ENCODE measurements at places on chromosomes 3 and 15. TPM values are rescaled to one million over a fixed set of nuclear protein-coding genes. Genes with fewer than 3 reads are reported as not detected.

- no peak for DNase-seq
Observed at GRCh38 chr15:78147566-78147965, 1.6 kb upstream of the IDH3A start.

Gene MELTF
- total RNA-seq: 31.2 TPM

Gene ZBTB38
- total RNA-seq: 95.5 TPM

Gene PEX11A
- total RNA-seq: 14.7 TPM

Gene SCN11A
- 0.61 TPM for total RNA-seq

Gene NDN
- total RNA-seq: 17.8 TPM

DNA sequence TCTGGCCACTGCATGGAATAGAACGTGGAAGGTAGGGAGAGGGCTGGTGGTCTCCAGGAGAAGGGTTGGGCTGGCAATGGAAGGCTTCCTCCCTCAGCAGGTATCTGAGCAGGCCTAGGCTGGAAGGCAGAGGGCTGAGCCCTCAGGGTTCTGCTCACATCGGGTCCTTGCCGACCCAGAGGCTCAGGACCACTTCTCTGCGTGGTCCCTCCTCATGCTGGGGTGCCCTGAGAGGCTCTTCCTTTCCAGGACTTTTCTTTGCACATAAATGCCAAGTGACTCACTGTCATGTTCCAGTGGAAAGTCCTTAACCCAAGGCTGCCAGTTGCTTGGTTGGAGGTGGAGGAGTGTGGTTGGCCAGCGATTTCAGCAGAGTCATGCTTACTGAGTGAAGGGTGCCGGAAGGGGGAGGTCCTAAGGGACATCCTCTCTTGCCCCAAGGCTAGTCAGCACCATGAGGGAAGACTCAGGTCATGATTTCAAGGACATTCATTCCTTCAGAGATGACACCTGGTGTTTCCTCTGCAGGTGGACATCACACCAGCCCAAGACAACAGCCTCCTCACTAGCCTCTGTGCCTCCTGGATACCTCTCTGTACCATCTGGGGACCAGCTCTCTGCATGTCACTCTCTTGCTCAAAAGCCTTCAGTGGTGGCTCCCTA lies 8.2 kb downstream of the SLC6A6 start:
- no peak for DNase-seq

GRCh38 chr3:64860536-64860870 lies 172.7 kb upstream of the ADAMTS9 start:
- DNase-seq: no peak

Gene LIPH
- 104 TPM for total RNA-seq

DNA sequence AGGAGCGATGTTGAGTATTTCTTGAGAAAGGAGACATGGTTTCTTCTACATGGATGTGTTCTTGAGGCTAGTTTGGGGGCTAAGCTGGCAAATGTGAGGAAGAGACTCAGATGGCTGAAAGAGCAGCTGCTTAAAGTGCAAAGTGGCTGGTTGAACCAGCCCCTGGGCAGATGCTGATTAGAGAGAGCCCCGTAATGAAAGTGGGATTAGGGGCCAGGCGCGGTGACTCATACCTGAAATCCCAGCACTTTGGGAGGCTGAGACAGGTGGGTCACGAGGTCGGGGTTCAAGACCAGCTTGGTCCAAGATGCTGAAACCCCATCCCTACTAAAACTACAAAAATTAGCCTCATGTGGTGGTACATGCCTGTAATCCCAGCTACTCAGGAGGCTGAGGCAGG lies 75.0 kb upstream of the GCNT3 start:
- no peak for DNase-seq

DNA sequence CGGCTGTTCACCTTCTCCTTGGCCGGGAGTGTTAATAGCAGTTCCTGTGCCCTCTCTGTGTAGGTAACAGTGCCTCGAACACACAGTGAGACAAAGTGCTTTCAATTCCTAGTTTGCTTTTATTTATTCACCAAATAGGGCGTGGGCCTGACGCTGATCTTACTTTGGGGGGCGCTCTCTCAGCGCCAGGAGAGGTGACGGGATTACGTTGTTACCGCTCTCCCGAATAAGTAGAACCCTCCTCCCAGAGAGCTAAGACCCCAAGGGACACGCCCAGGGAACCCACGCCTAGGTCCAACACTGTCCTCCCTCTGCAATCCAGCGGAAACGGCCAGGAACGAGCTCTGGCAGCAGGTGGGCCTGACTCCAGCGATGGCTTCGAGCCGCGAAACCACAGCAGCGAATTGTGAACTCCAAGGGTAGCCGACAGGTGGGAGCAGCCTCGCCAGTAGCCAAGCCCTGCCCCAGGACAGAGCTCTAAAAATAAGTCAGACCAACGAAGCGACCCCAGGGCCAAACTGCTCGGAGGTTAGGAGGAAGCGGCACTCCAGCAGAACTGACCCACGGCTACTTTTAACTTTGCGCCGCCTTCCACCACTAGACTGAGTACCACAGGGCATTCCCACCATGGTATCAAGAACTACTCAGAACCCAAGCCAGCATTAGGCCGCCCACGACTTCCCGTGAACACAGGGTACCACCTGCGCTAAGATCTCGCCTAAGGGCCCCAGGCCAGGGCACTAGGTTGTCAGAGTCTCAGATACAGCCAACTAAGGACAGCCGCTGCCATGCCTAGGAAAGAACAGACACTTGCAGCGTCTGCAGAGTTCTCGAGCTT lies 1.6 kb upstream of the SIN3A start:
- peak; percentile 58 for DNase-seq

DNA sequence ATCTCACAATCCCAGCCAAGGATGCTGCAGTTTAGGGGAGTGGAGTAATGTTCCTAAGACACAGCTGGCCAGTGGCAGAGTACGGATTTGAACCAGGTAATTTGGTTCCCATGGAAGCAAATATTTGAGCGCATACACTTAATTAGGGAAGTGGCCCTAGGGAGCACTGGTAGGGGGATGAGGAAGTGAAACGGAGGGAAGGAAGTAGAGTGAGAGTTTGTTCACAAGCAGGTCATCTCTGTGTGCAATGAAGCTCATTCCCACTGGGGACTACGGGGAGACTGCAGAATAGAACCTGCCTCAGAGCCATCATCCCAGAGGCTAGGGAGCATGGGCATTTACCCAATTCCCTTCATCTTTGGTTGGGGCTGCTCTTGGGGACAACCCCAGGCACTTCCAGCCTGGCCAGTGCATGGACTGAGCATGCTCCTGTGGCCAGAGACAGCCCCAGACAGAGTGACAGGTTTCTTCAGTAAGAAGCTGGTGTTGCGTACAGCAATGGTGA lies 317.2 kb upstream of the PROK2 start:
- DNase-seq: no peak

Gene ZBTB11
- 12.2 TPM for total RNA-seq

- no peak for DNase-seq
Observed at GRCh38 chr3:175916191-175916934, 1057.2 kb downstream of the NAALADL2 start.

- DNase-seq: no peak
Observed at GRCh38 chr3:142614059-142614626, 17.9 kb downstream of the PLS1 start.

DNA sequence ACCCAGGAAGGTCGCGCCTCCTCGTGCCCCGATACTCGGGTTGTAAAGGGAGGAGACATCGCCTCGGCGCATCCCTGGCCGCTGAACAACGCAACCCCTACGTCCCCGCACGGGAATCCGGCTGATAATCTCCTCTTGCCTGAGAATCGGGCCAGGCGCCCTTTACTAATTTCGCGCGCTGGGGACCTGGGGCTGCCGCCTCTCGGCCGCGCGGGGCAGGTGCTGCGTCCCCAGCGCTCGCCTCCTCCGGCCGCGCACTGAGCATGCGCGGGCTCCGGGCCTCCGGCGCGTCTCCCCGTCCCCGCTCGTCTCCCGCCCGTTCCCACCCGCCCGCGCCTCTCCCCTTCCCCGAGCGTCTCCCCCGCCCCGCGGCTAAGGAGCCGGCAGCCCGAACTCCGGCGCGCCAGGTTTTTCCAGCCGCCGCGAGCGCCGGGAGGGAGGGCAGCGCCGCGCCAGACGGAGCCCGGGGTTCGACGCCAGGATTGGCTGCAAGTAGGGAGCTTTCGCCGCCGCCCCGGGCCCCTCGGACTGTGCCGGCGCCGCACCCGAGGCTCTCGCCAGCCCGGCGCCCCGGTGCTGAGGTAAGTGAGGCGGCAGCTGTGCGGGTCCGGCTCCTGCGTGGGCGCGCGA lies at the start of gene CNTN4:
TSS of gene CNTN4 (plus strand) at position 469 of the 630 bp plus-strand sequence.
- peak; percentile 81 for DNase-seq

- DNase-seq: no peak
Observed at GRCh38 chr3:78204977-78205376, 1165.1 kb downstream of the ROBO2 start.

GRCh38 chr3:146803745-146804144 lies 198.6 kb upstream of the PLSCR5 start:
- no peak for DNase-seq

Gene NEK10
- 0.88 TPM for total RNA-seq

DNA sequence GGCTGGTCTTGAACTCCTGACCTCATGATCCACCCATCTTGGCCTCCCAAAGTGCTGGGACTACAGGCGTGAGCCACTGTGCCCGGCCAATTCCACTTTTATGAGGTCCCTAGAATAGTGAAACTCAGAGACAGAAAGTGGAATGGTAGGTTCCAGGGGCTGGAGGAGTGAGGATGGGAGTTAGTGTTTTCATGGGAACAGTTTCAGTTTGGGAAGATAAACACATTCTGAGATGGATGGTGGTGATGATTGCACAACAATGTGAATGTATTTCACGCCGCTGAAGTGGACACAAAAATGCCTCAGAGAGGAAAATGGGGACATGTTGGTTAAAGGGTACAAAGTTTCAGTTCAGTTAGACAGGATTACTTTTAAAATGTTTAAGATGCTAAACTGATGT lies 22.5 kb upstream of the HDAC11 start:
- DNase-seq: no peak

Gene GABRR3
- total RNA-seq: not detected

All from colonic mucosa (tissue), 4 donors.